ENCODE measurements at places on chromosomes 16 and 17.

DNA sequence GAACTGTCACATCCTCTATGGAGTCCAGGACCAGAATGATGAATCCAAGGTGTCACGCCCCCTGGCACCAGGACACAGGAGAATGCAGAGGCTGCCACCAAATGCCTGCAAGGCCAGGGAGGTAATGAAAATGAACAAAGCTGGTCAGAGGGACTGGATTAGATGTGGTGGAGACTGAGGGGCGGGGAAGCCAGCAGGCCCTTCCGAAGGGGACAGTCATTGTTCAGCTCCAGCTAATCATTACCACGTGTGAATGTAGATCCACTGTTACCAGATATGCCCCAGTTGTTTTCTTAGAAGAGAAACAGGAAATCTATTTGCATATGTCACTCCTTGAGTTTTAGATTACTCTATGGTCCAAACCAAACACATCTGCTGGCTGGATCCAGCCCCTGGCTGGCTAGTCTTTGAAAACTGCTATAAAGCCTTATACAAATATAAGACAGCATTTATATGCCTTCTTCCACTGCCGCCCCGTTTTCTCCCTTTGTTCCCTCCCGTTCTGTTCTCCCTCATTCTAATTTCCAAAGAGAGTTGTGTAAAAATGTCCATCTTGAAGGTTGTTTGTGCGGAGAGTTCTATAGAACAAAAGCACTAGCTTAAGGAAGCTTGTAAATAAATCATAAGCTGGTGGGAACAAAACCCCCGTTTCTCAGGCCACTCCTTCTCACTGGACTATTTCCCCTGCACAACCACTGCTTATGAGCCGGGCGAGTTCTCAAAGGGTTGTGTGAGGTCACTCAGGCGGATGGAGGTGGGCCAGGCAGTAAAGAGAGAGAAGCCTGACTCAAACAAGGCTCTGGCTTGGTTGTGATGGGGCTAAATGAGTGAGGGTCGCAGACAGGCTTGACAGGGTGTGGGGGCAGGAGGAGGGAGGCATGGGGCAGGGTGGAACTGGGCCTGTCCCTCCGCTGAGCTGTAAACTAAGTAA, 14.2 kb downstream of the CRYM start:
- DNase-seq, result no peak

GRCh38 chr17:39674702-39675389, 6.6 kb downstream of the PNMT start:
- DNase-seq, result no peak

GRCh38 chr16:75847172-75847571, 120.9 kb upstream of the CPHXL start:
- no peak for DNase-seq

GRCh38 chr16:79050063-79050462, 550.5 kb downstream of the MAF start:
- no peak for DNase-seq

- DNase-seq, result no peak
Observed at GRCh38 chr16:68995011-68995504, 110.4 kb upstream of the HAS3 start.

- DNase-seq, result no peak
Observed at GRCh38 chr16:85426806-85427205, 186.3 kb upstream of the GSE1 start.

- no peak for DNase-seq
Observed at GRCh38 chr16:354291-354881, 1.9 kb upstream of the AXIN1 start.

GRCh38 chr17:31254654-31255053, 42.4 kb downstream of the OMG start:
- no peak for DNase-seq

GRCh38 chr17:33435721-33436301, 142.7 kb upstream of the ASIC2 start:
- DNase-seq, result no peak

DNA sequence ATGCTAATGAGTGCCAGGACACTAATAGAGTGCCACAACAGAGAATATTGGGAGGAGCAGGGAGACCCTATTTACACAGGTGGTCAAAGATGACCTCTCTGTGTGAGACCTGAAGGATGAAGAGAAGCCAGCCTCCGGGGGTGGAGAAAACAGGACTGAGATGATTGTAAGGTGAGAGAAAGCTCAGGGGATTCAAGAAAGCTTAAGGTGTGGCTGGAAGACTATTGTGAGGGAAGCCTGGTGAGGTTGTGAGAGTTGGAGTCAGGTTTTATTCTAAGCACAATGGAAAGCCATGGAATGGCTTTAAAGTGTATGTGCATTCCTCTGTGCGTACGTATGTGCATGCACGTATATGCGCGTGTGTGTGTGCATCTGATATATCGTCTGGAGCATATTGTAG, 10.4 kb upstream of the MARCHF10 start:
- no peak for DNase-seq

- DNase-seq, result no peak
Observed at GRCh38 chr17:66348584-66349165, 46.3 kb downstream of the PRKCA start.

DNA sequence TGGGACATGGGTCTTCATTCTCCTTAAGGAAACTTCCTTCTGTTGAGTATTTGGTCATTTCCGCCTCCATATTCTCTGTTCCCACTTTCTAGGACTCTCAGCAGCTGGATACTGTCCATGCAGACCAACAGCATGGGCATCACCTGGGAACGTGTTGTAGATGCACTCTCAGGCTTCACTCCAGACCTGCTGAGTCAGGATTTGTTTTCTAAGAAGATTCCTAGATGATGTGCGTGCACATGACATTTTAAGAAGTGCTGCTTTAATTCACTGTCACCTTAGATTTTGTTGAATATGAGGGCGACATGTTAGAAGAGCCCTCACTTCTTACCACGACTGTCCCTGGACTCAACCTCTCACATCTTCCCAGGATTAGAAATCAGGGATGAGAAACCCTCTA, 10.0 kb upstream of the SDK2 start:
- no peak for DNase-seq

- no peak for DNase-seq
Observed at GRCh38 chr16:19131825-19132218, 18.1 kb downstream of the ITPRIPL2 start.

GRCh38 chr16:12753203-12754023, 50.3 kb downstream of the CPPED1 start:
- no peak for DNase-seq

DNA sequence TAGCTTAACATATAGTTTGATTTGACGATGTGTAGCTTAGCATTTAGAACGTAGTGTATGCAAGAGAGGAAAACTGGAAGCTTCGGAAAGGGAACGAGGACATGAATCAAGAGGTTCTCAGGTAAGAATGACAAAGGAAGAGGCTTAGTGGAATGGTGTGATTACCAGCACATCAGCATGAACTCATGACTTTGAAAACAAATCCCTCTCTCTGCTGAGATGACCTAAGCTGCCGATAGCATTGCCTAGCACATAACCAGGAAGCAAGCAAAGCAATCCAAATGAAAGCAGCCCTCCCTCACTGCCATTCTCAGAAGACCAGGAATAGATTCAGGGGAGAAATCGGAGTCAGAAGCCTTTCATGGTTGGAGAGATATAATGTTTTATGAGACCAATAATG, 51.3 kb upstream of the CCL1 start:
- DNase-seq, result no peak

DNA sequence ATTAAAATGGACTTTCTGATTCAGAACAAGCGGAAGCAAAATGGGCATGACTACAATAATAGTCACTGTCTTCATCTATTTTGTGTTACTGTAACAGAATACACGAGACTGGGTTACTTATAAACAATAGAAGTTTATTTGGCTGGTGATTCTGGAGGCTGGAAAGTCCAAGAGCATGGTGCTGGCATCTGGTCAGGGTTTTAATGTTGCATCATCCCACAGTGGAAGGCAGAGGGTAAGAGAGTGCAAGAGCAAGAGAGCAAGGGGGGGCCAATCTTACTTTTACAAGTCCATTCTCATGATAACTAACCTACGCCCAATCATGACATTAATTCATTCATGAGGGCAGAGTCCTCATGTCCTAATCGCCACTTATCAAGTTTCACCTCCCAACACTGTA, 189.2 kb downstream of the TOX3 start:
- DNase-seq, result no peak

DNA sequence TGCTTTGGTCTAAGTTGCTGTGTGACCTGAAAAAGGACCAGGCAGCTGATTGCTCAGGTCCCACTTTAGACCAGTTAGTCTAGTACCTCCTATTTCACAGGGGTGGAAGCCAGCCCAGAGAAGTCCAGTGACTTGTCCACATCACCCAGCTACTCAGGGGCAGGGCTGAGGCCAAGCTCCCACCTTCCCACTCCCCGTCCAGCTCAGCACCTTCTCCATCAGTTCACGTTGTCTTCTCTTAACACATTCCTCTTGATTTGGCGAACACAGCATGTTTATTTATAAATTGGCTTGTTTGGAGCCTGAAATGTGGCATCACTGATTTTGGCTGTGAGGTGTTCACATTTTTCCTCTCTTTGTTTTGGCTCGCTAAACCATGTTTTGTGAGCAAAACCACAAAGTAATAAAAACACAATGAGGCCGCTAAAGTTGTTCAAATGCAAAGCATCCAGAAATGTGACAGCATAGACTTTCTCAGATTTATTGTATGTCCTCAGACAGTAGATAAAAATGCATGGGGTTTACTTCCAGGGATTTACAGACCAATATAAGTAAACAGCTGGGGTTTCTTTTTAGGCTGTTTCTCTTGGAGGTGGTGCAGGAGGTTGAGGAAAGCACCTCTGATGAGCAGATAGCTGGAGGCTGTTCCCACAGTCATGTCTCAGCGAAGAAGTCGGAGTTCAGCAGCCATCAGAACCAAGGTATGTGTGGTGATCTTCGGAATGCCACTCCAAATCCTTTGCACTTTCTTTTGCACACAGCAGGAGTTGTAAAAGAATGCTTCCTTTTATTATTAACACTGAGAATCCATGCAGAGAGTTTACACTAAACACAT, 88.4 kb downstream of the PLXDC1 start:
- no peak for DNase-seq

DNA sequence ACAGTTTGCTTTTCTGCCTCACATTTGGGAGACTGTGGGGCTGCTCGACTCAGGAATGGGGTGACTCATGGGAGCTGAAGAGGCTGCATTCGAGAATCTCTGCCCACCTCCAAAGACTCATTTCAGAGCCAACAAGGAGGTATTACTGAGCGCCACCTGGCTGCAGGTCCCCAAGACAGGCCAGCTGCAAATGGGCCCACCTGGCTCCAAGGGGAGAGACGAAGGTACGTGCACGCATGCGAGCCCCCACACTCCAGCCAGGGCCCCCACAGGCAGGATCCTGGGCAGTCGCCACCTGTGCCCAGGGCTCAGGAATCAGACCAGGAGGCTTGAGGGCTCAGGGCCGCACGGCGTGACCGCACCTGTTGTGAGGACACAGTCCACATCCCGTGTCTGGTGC, 6.0 kb downstream of the HAGHL start:
- no peak for DNase-seq

DNA sequence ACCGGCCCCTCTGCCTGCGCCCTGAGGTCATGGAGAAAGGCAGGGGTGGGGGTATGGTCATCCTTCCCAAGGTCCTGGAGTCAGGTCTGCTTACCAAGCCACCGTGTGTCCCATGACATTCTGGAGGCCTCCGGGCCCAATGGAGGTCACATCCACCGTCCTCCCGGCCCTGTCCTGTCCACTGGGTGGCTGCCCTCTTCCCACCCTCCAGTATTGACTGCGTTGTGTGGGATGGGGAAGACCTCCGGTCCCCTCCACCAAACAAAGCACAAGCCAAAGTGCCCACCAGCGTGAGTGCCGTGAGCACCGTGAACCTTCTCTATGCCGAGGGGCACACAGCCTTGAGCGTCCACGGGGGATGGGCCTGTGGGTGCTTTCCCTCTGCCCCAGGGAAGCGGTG, 37.2 kb downstream of the LMF1 start:
- no peak for DNase-seq

GRCh38 chr17:77927777-77928518, 30.6 kb upstream of the TNRC6C start:
- no peak for DNase-seq
